Fibroblast of skin of scalp (primary cell): ENCODE measurements at places on chromosomes 5 and 9.

- no peak for DNase-seq
These were observed 4.0 kb downstream of the BRD9 start for GRCh38 chr5:888638-889035.

- DNase-seq = peak; percentile 75
These were observed 106.5 kb upstream of the CCDC112 start for GRCh38 chr5:115402822-115403577.

DNA sequence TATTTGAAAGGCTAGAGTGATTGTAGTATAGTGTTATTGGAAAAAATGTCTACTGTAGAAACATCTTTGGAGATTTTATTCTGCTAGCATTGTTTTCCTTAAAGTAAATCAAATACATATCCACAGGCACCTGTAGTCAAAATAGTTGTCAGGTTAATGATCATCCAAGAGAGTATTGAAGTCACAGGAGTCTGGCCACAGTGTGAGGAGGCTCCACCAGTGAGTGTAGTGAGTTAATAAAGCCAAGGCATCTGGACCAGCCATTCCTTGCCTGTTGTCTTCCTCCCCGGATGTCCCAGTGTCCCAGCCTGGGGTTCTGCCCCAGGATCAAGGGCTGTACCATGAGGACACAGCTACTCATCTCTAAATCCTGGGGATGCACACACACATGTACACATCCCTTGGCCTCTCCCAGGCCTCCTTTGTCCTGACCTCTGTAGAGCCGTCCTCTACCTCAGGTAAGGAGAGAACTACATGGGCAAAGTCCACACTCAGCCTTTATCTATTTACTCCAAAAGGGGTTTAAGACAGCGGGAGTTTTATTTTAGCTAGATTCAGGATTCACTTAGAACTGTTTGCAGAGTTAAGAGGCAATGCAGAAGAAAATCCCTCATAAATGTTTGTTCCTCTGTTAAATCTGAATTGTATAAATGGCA is 3.7 kb downstream of the PIK3R1 start:
- no peak for DNase-seq

DNA sequence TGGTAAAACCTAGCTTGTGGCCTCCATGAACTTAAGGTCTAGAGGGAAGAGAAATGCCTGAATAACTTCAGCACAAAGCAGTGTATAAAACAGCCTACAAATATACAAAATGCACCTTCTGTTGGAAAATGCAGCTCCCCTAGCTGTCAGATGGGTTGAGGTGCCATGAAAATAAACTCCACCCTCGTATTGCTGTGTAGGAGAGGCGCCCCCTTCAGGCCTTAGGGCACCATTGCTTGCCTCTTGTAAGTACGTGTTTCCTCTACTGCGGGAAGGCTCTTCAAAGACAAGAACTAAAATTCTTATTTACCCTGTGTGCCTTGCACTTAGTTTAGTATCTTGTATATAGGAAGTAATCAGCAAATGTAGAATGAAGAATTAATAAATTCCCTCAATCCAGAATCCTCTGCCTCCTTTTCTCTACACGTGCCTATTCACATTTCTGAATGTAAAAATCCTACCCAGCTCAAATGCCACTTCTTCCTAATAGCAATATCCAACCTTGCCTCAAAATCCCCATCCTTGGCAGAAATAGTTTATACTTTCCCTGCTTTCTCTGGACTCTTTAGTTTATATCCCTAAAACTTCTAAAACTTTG is 393.7 kb upstream of the PDE4D start:
- DNase-seq = peak; percentile 76

- DNase-seq = no peak
These were observed 61.3 kb upstream of the SPOCK1 start for GRCh38 chr5:137560420-137560819.

- DNase-seq = peak; percentile 22
These were observed 615.9 kb downstream of the CHSY3 start for GRCh38 chr5:130520211-130520610.

GRCh38 chr5:32299059-32299677 is 13.6 kb downstream of the MTMR12 start:
- no peak for DNase-seq

DNA sequence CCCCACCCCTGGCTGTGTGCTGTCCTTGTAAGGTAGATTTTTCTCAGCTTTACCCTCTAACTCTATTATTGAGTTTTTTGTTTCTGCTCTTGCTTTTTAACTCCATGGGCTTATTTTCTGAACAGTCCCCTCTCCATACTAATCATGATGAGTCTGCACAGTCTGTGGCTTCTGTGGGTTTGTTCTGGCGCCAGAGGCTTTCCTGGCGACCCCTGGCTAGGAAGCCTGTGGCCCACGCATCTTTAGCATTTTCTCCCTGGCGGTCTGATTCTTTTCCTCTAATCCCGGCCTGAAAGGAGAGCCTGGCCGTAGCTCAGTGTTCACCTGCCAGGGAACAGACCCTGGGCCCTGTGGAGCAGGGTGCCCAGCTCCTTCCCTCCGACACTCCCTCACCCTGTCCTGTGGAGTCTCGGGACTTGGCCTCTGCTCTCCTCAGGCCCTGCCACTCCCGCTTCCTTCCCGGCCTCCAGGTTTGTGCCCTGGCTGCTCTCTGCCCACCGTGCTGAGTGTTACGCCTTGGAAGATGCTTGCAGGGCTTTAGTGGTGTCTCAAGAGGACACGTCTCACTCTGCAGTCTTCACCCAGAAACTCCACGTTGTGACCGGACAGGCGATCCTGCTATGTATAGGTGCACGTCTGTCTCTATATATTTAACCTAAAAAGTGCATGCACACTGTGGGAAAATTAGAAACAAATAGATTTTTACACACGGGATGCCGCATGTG is 31.7 kb upstream of the LRRC14B start:
- peak; percentile 78 for DNase-seq

DNA sequence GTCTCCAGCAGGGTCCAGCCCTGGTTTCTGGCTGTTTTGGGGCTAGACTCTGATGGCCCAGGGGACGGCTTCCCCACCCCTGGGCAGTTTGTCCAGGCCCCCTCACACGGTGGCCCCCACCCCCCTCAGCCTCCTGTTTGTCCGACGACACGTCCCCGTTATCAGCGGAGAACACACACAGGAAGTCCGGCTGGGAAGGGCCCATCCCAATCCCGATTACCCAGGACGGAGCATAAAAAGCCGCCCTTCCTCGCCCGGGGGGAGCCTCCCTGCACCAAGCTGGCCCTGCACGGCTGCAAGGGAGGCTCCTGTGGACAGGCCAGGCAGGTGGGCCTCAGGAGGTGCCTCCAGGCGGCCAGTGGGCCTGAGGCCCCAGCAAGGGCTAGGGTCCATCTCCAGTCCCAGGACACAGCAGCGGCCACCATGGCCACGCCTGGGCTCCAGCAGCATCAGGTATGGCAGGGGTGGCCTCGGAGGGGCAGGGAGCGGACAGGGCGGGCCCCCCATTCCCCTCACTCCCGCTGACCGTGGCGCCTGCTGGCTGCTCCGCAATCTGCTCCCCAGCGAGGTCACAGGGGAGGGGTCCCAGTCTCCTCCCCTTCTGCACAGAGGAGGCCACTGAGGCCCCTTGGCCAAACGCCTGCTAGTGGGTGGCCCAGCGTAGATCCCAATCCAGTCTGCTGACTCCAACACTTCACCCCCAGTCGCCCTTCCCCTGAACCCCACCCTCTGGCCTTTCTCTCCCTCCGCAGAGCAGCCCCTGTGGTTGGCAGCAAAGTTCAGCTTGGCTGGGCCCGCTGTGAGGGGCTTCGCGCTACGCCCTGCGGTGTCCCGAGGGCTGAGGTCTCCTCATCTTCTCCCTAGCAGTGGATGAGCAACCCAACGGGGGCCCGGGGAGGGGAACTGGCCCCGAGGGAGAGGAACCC is at the start of gene EGFL7:
TSS of gene EGFL7 (plus strand) at position 261 of the 926 bp plus-strand sequence. CDS start 5,367 bp downstream, outside the sequence.
- DNase-seq = no peak

GRCh38 chr5:108433600-108433999 is 51.7 kb upstream of the FBXL17 start:
- DNase-seq = no peak

DNA sequence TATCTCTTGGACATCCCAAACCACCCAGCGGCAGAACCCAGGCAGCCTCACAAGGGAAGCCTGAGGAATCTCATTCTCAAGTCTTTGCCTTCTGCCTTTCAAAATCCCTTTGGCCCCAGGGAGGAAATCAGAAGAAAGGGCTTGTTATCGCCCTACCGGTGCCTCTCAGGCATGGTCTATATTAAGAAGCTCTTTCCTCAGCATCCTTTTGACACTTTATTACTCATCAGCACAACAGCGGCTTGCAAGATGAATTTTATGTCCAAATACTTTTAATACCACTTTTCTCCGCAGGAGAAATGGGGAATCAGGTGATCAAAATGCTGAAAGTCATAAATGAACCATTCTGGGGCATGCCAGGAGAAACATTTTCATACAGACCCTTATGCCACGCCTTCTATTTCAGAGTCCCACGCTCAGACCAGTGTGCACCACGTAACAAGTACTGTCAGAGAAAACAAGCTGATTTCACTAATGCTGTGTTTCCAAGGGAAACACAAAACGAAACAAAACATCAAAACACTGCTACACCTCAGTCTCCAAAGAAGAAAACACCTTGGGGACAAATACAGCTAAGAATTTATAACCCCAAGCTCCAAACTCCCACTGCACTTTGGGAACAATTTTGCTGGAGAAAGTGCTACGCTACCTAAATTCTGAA is 30.0 kb downstream of the RAPGEF1 start:
- DNase-seq = peak; percentile 44

DNA sequence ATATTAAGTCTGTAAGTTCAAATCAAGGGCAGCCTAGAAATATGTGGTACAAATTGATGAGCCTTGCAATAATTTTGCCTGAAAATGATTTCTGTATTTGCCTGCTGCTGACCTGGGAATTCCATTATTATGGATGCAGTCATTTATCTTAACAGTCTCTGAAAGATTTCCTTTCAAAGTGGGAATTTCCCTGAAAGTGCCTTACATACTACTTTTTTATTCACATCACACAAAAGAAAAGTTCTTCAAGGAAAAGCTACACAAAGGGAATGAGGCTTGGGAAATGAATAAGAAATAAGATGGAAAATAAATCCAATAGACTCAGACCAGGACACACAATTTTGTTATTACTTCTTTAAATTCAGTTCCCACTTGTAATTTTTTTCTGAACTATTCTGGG is 537.8 kb upstream of the PTGER4 start:
- no peak for DNase-seq

GRCh38 chr9:76913467-76913866 is 7.6 kb upstream of the PRUNE2 start:
- no peak for DNase-seq

- no peak for DNase-seq
These were observed 138.3 kb downstream of the TMEM161B start for GRCh38 chr5:88130211-88130815.

DNA sequence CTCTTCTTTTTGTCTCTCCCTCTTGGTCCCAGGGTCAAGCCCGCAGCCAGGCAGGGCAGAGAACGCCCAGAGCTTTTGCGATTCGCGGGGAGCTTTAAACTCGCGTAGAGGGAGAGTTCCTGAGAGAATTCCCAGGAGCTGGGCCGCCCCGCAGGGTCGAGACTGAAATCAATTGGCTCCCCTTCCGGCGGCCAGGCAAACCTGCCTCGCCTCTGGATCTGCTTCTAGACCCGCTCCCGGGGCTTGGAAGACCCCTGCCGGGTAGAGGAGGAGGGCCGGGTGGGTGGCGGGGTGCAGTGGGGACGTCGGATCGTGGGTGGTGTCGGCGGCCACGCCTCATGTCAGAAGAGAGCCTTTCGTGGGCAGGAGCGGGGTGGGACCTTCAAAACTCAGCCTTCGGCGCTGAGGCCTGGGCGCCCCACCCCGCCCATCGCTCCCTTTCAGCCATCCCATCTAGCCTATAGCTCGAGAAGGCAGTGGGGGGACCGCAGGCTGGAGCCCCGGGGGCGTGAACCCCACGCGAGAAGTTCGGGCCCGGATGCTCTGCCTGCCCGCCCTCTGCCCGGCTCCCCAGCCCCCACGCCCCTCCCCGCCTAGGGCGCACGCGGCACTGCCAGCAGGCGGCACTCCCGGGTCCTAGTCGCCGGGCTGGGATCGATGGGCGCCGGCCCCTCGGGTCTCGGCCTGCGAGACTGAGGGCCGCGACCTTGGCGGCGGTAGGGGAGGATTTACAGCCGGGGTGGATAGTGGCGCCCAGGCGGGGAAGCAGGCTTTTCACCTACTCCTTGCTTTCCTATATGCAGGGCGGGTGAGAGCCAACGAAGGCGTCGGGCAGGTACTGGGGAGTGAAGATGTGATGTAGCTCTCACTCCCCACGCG is 6.1 kb downstream of the PRDM6 start:
- no peak for DNase-seq

DNA sequence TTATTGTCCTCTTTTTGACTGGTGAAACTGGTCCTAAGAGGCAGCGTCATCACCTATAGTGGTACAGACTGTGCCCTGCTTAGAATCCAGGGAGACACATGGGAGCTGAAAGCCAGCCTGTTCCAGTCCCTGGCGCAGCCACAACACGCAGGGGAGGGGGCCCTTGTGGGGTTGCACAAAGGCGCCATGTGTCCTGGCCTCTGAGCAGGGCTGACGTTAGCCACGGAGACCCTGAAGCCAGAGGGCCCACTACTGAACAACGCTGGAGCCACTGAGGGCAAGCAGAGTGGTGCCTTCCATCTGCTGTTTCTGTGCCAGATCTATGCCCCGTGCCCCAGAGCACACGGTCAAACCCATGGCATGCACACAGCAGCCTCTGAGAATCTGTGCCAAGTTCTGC is 147.3 kb downstream of the ACTL7B start:
- no peak for DNase-seq

DNA sequence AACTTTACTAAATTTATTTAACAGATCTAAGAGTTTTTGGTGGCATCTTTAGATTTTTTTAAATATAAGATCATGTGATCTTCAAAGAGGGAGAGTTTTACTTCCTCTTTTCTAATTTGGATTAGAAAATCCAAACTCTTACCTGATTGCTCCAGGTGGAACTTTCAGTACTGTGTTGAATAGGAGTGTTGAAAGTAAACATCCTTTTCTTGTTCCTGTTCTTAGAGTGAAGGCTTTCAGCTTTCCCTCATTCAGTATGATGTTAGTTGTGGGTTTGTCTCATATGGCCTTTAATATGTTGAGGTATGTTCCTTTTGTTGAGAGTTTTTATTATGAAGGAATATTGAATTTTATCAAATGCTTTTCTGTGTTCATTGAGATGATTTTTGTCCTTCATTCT is 650.0 kb upstream of the SGCD start:
- no peak for DNase-seq

DNA sequence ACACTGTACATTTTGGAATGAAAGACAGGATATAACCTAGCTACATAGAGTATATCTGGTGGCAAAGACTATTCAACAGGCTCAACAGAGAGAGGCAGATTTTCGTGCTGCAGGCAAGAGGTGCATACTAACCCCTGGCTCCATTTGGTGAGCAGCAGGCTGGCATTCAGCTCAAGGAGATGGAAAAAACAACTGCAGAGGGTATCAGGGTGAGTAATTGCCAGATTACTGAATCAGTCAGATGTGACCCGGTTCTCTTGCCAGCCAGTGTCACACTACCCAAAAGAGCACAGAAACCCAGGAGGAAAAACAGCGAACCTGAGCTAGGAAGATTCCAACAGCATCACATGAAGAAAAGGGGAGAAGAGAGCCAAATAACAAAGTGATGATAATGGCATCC is 130.4 kb upstream of the PRLR start:
- DNase-seq = no peak

GRCh38 chr5:85990998-85991397 is 626.7 kb upstream of the COX7C start:
- DNase-seq = no peak
